Occipital lobe (tissue), 3 donors: ENCODE measurements at places on chromosomes 3 and 15. TPM values are rescaled to one million over a fixed set of nuclear protein-coding genes. Genes with fewer than 3 reads are reported as not detected.

GRCh38 chr3:108528459-108529252 is 18.3 kb upstream of the MYH15 start:
- DNase-seq, result no peak

The DGKG gene
- total RNA-seq, result 3.0 TPM

DNA sequence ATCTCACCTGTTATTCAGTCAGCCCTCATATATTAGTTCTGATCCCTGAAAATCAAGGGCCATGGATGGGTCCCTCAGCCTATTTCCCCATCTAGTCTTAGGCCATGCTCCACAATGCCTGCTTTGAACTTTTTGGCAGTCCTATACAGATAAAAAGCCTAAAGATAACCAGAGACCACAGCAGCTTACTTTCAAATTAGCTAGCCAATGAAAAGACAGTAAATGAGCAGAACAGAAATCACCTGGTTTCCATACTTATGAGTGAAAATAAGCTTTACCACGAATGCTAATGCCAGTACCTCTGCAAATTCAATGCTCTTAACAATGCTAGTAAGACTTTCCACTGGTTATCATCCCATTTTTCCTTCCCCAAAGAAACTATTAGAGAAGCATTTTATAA is 141.6 kb upstream of the SPRED1 start:
- DNase-seq, result no peak

The PSMD6 gene
- total RNA-seq, result 80.0 TPM

The LYZL4 gene
- total RNA-seq, result not detected

DNA sequence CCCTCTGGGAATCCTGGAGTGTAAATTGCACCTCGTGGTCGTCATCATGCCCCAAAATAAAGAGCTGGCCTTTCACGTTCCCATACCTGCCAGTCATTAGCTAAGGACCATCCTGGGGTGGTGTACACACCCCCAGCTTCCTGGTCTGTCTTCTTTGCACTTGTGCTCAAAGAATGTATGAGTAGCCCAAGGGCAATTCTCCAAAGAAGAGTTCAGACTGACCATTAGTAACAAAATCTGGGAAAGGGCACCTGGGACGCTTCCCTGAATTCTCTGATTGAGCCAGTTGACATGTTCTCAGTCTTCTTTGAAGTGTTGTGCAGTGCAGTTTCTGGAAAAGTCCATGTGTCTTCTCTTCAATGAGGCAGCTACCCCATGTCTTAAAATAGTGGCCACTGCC is 34.8 kb downstream of the FAM3D start:
- no peak for DNase-seq

- DNase-seq, result no peak
Measured at GRCh38 chr3:53834429-53835095, 11.7 kb downstream of the CHDH start.

The GASK1A gene
- 8.4 TPM for total RNA-seq
